Suprapubic skin (tissue), 4 donors: ENCODE measurements at places on chromosomes 6 and 20. TPM values are rescaled to one million over a fixed set of nuclear protein-coding genes. Genes with fewer than 3 reads are reported as not detected.

DNA sequence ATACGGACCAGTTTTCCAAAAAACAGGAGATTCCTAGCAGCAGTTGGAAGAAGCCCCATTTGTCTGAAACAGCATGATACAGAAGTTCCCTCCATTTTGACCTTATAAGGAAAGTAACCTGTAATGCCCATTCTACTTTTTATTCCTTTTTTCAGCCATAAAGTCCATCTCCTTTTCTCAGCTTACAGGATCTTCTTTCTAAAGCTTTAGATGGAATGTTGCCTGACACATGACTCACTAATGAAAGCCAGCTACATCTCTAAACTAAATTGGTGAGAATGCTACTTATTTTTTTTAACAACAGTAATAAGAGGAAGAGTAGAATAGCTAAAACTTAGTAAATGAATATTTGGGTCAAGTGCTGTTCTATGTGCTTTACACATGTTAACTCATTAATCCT lies 234.1 kb downstream of the CDH26 start:
- H3K36me3 ChIP-seq: no peaks in the 10 kb centered on the region
- H3K4me1 ChIP-seq: no peaks in the 10 kb centered on the region
- no peak for DNase-seq
- H3K27me3 ChIP-seq: no peaks in the 10 kb centered on the region
- no peak overlapping the region for H3K4me3 ChIP-seq
- no peak overlapping the region for H3K27ac ChIP-seq

DNA sequence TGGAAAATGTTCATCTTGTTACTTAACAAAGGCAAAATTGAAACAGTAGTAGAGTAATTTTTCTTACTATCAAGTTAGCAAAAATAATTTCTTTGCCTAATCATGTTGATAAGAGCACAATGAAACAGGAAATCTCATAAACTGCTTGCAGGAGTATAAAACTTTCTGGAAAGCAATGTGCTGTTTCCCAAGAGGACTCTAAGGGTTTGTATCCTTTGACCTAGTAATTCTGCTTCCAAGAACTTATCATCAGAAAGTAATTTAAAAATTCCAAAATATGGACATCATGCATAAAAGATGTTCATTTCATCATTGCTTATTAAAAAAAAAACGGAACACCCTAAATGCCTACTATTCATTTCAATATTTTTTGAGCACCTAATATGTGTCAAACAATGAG lies 46.1 kb upstream of the TNFAIP3 start:
- H3K4me3 ChIP-seq: no peak overlapping the region
- peak overlapping the region; percentile 70 for H3K27ac ChIP-seq
- H3K36me3 ChIP-seq: no peaks in the 10 kb centered on the region
- no peaks in the 10 kb centered on the region for H3K27me3 ChIP-seq
- peaks cover 52% of the 10 kb centered on the region for H3K4me1 ChIP-seq

The SLC22A23 gene
- 38.2 TPM for total RNA-seq

- H3K4me3 ChIP-seq: no peak overlapping the region
- no peaks in the 10 kb centered on the region for H3K27me3 ChIP-seq
- DNase-seq: peak; percentile 68
- no peak overlapping the region for H3K27ac ChIP-seq
- H3K36me3 ChIP-seq: no peaks in the 10 kb centered on the region
- H3K4me1 ChIP-seq: peaks cover 7% of the 10 kb centered on the region
Observed at GRCh38 chr20:38221119-38221589, 39.4 kb downstream of the KIAA1755 start.

The RAB44 gene
- total RNA-seq: not detected

The PHACTR3 gene
- total RNA-seq: 10.3 TPM

The TPX2 gene
- total RNA-seq: 4.4 TPM

GRCh38 chr6:96864216-96865054 lies 27.2 kb upstream of the GPR63 start:
- H3K27me3 ChIP-seq: peaks cover 10% of the 10 kb centered on the region
- no peak overlapping the region for H3K4me3 ChIP-seq
- DNase-seq: no peak
- no peak overlapping the region for H3K27ac ChIP-seq

- no peak overlapping the region for H3K4me3 ChIP-seq
- peaks cover 13% of the 10 kb centered on the region for H3K36me3 ChIP-seq
- no peaks in the 10 kb centered on the region for H3K27me3 ChIP-seq
- H3K4me1 ChIP-seq: peaks cover 2% of the 10 kb centered on the region
Observed at GRCh38 chr6:106591111-106591825, 38.0 kb downstream of the RTN4IP1 start.

GRCh38 chr20:61027218-61027617 lies 224.8 kb upstream of the CDH4 start:
- no peaks in the 10 kb centered on the region for H3K4me1 ChIP-seq
- H3K4me3 ChIP-seq: no peak overlapping the region
- no peaks in the 10 kb centered on the region for H3K36me3 ChIP-seq
- no peak for DNase-seq

- H3K27me3 ChIP-seq: no peaks in the 10 kb centered on the region
- no peak for DNase-seq
- H3K27ac ChIP-seq: no peak overlapping the region
- no peak overlapping the region for H3K4me3 ChIP-seq
Observed at GRCh38 chr6:161133963-161134362, 139.9 kb downstream of the AGPAT4 start.

GRCh38 chr6:22326500-22326899 lies 29.7 kb upstream of the PRL start:
- H3K27ac ChIP-seq: no peak overlapping the region
- no peaks in the 10 kb centered on the region for H3K27me3 ChIP-seq
- DNase-seq: no peak

- H3K36me3 ChIP-seq: no peaks in the 10 kb centered on the region
- H3K4me3 ChIP-seq: no peak overlapping the region
- DNase-seq: no peak
- H3K27ac ChIP-seq: no peak overlapping the region
- H3K27me3 ChIP-seq: no peaks in the 10 kb centered on the region
Observed at GRCh38 chr6:9503111-9503761, 911.6 kb downstream of the TFAP2A start.

The HLA-DQB1 gene
- total RNA-seq: 2.3 TPM

- H3K27ac ChIP-seq: no peak overlapping the region
- DNase-seq: peak; percentile 82
- peak overlapping the region; percentile 5 for H3K4me3 ChIP-seq
Observed at GRCh38 chr6:44151348-44152108, 7.1 kb upstream of the CAPN11 start.

- no peaks in the 10 kb centered on the region for H3K36me3 ChIP-seq
- H3K27ac ChIP-seq: no peak overlapping the region
- H3K27me3 ChIP-seq: no peaks in the 10 kb centered on the region
Observed at GRCh38 chr6:146422789-146423375, 120.8 kb upstream of the RAB32 start.

The HLA-DRB1 gene
- 36.5 TPM for total RNA-seq

The CDKN1A gene
- total RNA-seq: 257 TPM

DNA sequence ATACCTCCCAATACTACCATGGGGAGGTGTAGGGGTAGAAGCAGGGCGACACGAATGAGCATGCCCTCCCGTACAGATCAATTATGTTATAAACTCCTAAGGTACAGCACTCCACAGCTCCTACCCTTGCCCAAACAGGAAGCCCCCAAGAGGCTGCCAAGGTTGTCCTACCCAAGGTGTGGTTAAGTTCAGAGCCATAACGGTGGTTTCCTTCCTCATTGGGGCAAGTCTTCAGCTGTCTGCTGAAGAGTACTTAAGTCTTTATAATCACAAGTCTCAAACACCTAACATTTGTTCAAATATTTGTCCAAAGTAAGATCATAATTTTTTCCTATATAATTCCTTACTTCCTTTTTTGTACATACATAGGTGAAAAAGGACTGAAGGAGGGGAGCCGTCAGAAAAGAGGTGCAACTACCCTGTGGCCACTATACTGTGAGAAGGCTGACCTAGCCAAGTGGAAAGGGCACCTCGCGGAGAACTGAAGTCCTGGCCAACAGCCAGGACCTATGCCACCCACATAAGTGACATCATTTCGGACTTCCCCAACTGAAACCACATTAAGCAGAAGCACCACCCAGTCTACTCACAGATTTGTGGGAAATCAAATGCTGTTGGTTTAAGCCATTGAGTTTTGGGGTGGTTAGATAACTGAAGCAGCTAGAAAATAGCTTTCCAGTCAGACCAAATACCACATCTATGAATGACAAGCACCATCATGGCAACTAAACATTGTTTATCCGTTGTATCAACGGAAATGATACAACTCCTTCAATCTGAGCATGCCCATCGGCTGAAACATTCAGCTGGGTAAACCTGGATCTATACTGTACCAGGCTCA lies 2.9 kb upstream of the RAB22A start:
- DNase-seq: no peak
- H3K4me3 ChIP-seq: no peak overlapping the region
- no peaks in the 10 kb centered on the region for H3K27me3 ChIP-seq
- no peaks in the 10 kb centered on the region for H3K36me3 ChIP-seq
- H3K4me1 ChIP-seq: peaks cover 31% of the 10 kb centered on the region
- peak overlapping the region; percentile 46 for H3K27ac ChIP-seq

The BMP7 gene
- 39.2 TPM for total RNA-seq

GRCh38 chr6:111677249-111677990 lies 71.7 kb upstream of the TRAF3IP2 start:
- no peak overlapping the region for H3K4me3 ChIP-seq
- H3K27ac ChIP-seq: no peak overlapping the region
- DNase-seq: no peak
- H3K36me3 ChIP-seq: peaks cover 18% of the 10 kb centered on the region
- H3K4me1 ChIP-seq: no peaks in the 10 kb centered on the region
- no peaks in the 10 kb centered on the region for H3K27me3 ChIP-seq

DNA sequence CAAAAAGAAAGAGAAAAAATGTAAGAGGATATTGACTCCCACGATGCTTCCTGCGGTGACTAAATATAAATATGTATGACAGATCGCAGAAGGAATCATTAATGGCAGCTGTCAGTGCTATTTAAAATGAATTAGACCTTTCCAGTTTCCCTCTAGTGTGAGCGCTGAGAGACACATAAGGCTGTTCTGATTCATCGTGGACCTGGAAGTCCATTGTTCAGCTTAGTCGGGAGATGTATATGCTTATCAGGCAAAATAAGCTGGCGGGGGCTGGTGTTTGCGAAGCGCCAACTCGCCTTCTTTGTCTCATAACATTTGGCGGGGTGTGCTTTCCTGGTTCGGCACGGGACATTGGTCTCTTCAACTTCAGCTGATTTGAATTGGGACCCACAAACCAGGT lies 95.4 kb downstream of the CDH4 start:
- H3K4me3 ChIP-seq: no peak overlapping the region
- no peak for DNase-seq
- no peak overlapping the region for H3K27ac ChIP-seq
- no peaks in the 10 kb centered on the region for H3K36me3 ChIP-seq

GRCh38 chr20:48957533-48957932 lies 36.0 kb downstream of the ARFGEF2 start:
- peaks cover 73% of the 10 kb centered on the region for H3K36me3 ChIP-seq
- no peaks in the 10 kb centered on the region for H3K4me1 ChIP-seq
- H3K27me3 ChIP-seq: no peaks in the 10 kb centered on the region
- no peak overlapping the region for H3K4me3 ChIP-seq
- DNase-seq: no peak
- H3K27ac ChIP-seq: no peak overlapping the region

The BPI gene
- total RNA-seq: not detected

GRCh38 chr20:59602546-59603080 lies 1.7 kb upstream of the PHACTR3 start:
- DNase-seq: no peak
- peaks cover 93% of the 10 kb centered on the region for H3K27me3 ChIP-seq
- no peak overlapping the region for H3K4me3 ChIP-seq
- no peaks in the 10 kb centered on the region for H3K36me3 ChIP-seq

GRCh38 chr6:143607974-143608373 lies 69.8 kb upstream of the PHACTR2 start:
- H3K27ac ChIP-seq: no peak overlapping the region
- H3K27me3 ChIP-seq: no peaks in the 10 kb centered on the region
- H3K4me3 ChIP-seq: no peak overlapping the region
- no peaks in the 10 kb centered on the region for H3K4me1 ChIP-seq

DNA sequence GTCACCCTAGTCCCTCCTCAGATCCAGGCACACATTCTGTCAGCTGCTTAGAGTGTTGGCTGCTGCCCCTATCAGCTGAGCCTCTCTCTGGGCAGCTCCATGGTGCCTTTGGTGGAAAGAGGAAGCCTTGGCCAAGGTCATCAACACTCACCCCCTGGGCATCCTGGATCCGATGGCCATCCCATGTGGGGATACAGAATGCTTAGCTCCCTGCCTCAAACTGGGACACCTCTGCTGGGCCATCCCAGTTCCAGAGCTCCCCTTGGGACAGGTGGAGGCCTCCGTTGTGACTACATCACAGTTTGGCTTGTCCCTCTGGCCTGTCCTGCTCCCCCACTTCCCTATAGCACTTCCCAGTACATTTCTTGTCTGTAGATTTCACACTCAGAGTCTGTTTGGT lies 45.6 kb downstream of the TOX2 start:
- peaks cover 29% of the 10 kb centered on the region for H3K4me1 ChIP-seq
- H3K27me3 ChIP-seq: peaks cover 23% of the 10 kb centered on the region
- H3K27ac ChIP-seq: no peak overlapping the region
- no peak for DNase-seq
- H3K4me3 ChIP-seq: no peak overlapping the region

DNA sequence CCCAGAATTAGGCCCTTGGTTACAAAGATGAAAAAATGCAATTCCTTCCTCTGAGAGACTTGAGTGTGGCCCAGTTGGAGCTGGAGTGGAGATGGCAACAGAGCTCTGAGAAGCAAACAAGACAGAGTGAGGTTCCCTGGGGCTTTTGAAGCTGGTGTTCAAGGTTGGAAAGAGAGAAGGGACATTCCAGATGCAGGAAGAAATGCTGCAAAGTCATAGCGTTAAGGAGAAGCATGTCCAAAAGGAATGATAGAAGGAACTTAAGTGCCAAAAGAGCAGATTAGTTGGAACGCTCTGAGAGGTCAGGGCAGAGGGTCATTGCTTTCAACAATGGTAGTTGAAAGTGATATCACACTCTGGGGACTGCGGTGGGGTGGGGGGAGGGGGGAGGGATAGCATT lies 251.8 kb downstream of the TBC1D7 start:
- peaks cover 8% of the 10 kb centered on the region for H3K4me1 ChIP-seq
- H3K27ac ChIP-seq: no peak overlapping the region
- H3K4me3 ChIP-seq: no peak overlapping the region
- no peak for DNase-seq
- H3K36me3 ChIP-seq: no peaks in the 10 kb centered on the region
- no peaks in the 10 kb centered on the region for H3K27me3 ChIP-seq

The SMOC2 gene
- 16.2 TPM for total RNA-seq

DNA sequence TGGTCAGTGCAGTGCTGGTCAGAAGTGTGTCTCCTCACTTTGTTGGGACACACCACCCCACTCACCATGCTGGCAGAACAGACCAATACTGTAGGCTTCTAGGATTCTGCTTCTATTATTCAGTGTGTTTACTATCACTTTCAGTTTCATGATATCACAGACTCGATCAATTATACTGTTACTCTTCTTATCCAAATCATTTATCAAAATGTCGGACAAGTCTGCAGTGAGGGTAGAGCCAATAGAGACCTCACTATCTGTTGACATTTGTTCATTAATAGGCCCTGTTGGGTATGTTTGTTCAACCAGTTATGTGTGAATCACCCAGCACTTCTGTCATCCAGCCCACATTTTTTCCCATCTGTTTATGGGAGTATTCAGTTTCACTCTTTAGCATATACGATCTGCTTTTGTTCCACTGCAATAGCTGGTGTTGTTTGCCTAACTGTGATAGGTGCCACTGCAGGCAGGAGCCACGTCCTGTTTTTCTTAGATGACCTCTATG lies 140.1 kb downstream of the NRN1 start:
- no peaks in the 10 kb centered on the region for H3K4me1 ChIP-seq
- no peak for DNase-seq
- H3K27me3 ChIP-seq: no peaks in the 10 kb centered on the region
- H3K4me3 ChIP-seq: peak overlapping the region; percentile 19
- no peak overlapping the region for H3K27ac ChIP-seq
- no peaks in the 10 kb centered on the region for H3K36me3 ChIP-seq
